ENCODE measurements at places on chromosomes 4 and X.

DNA sequence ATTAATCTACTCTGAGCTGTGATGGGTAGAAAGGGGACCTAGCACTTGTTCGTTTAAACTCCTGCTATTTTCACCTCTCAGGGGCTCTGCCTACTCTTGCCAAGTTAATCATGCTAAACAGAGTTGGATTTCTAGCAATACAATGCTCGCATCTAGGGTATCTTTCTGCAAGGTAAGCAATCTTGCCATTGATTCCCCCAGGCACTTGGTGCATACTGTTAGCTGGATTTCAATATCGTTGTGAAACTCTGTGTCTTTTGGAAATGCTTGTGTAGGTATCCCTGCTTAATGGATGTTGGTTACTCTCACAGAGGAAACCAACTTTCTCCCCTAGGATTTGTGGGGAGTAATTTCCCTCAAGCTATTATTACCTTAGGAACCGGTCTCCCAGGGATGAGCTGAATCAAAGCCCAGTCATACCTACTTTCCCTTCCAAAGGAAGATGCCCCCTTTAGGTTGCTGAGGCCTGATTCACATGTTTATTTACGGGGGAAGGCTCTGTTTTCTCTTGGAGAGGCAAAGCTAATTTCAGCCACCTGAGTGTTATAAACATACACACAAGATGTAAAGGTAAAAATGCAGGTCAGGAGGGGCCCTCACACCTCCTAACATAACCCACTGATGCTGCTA lies 366.8 kb downstream of the FBXW7 start:
- no peak for DNase-seq

- DNase-seq: no peak
Measured at GRCh38 chrX:2430265-2430825, 70.4 kb downstream of the DHRSX start.

DNA sequence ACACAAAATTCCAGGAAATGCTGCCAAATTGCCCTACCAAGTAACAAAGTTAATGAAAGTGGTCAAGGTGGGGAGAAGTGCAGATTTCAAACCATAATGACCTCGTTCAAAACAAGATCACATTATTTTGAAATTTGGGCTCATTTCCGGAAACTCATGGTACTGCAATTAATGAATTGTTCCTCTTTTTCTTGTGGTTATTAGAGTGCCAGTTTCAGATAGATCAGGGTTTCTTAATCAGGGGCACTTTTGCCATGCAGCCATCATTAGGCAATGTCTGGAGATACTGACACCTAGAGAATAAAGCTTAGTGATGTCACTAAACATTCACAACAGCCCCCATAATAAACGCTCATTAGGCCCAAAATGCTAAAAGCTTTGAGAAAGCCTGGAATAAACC lies 381.5 kb upstream of the GALNT7 start:
- no peak for DNase-seq

GRCh38 chr4:160981083-160981482 lies 1182.7 kb downstream of the FSTL5 start:
- no peak for DNase-seq

GRCh38 chr4:116064331-116064730 lies 950.9 kb upstream of the NDST4 start:
- DNase-seq: no peak

GRCh38 chrX:47198026-47198686 lies 4.5 kb downstream of the UBA1 start:
- DNase-seq: no peak

- no peak for DNase-seq
Measured at GRCh38 chr4:63563288-63564014, 845.8 kb downstream of the TECRL start.

DNA sequence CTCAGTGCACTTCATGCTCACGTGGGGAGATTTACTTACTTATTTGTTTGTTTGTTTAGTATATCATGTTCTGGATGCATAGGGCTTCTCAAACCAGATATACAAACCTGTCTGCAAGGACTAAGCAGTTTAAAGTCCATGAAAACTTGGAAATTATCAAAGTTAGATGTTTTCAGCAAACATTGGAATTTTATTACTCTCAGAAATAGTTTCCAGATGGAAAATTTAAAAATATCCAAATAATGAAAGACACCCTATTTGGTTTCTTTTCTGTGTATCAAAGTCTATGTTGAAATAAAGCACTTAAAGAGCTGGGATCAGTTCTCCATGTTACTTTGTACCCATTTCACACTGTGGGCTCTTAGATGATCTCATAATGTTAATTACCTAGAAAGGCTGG lies 312.1 kb downstream of the PPP1R2C start:
- no peak for DNase-seq

Data from germinal center (tissue), 1 donor.